ENCODE measurements at places on chromosomes 6 and 20.

DNA sequence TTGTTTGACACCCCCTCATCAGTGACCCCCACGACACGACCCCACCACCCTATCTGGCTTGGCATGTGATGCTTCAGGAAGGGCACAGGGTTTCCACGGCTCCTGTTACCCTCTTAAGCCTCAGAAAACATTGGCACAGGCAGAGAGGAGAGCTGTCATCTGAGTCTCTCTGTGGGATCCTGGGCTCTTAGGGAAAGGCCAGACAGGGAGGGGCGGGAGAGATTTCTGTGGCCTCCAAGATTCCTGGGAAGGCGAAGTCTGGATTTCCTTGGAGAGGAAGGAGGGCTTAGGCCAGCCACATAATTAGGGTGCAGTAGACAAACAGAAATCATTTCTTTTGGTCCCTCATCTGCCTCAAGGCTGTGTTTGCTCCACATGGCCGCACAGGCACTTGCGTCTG, 191.6 kb upstream of the SNX9 start:
- DNase-seq = no peak

GRCh38 chr6:146813554-146813953, 214.8 kb downstream of the ADGB start:
- peak; percentile 23 for DNase-seq

DNA sequence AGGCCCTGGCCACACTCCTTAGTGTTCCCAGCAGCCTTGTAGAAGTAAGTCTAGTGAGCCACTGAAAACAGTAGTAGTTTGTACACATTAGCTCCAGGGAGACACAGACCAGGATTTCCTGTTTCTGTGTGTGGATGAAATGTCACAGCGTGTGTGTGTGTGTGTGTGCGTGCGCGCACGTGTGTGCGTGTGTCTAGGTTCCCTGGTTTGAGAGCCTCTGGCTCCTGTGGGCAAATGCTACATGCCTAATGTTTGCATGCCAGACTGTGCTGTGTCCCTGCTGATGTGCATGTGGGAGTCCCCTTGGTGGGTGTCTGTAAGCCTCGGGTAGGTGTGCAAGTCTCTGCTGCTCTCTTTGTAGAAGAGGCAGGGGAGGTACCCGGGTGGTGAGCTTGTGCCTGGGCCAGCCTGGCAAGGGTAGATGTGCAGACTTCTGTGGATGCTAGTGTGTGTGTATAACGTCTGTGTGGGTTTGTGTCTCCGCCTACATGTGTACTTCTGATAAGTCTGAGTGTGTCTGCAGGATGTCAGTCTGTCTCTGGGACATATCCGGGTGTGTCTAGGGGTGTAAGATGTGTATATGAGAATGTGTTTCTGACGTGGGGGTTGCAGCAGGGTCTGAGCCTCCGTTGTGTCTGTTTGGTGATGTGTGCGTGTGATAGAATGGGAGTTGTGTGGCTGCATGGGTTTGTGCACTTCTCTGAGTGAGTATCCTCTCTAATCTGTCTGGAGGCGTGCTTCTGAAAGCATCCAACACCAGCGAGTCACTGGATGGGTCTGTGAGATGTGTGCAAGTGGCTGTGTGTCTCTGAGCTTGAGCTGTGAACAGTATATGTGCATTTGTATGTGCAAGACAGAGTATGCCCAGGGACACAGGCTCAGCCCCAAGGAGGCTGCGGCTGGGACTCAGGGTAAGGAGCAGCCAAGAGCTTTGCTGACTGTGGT, 19.0 kb upstream of the TLDC2 start:
- peak; percentile 69 for DNase-seq

DNA sequence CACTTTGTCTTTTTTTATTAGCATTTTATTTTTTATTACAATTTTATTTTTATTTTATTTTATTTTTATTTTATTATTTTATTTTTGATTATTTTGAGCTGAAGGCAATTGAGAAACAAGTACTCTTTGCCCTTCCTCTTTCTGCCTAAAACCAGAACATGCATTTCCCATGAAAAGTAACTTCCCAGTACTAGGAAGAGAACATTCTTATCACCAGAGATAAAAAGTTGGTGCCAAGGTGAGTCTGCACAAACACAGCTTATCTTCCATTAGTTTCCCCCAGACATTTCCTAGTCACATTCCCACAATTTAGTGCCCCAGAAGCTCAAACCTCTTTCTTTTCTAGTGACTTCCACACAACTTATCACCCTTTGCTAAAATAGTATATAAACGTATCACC, 84.8 kb downstream of the CD24 start:
- no peak for DNase-seq

GRCh38 chr20:51750037-51750769, 18.0 kb downstream of the ATP9A start:
- DNase-seq = peak; percentile 67

DNA sequence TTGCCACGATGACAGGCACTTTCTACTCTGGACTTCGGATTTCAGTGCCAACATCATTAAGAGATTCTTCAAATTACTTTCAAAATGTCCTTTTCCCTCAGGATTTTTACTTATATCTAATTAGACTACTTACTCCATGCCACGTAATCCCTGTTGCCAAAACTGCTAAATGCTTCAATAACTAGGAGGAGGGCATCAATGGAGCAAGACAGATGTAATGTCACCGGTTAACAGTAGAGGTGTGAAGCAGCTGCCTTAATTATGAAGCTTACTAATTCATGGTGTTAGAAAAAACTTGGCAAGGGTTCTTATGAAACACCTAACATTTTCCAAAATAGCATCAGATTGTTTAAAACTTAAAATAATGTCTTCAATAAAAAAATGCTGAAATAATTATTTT, 111.2 kb upstream of the SIM1 start:
- DNase-seq = no peak

- DNase-seq = no peak
Observed at GRCh38 chr6:116456927-116457326, 4.2 kb upstream of the CALHM6 start.

DNA sequence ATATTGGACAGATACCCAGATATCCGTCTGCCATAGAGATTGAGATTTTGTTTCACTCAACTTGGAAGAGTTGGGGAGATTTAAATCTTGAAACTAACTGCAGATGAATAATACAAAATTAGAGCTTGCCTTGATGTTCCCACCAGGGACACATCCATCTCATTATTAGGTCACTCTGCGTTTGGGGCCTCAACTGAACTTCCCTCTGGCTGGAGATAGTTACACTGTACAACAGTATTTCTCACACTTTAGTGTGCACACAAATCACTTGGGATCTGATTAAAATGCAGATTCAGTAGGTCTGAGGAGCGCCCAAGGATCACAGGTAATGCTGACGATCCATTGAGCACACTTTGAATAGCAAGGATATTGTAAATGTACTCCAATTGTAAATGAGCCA, 35.0 kb upstream of the ADTRP start:
- DNase-seq = no peak

- no peak for DNase-seq
Observed at GRCh38 chr6:133891927-133892812, 3.3 kb downstream of the TCF21 start.

DNA sequence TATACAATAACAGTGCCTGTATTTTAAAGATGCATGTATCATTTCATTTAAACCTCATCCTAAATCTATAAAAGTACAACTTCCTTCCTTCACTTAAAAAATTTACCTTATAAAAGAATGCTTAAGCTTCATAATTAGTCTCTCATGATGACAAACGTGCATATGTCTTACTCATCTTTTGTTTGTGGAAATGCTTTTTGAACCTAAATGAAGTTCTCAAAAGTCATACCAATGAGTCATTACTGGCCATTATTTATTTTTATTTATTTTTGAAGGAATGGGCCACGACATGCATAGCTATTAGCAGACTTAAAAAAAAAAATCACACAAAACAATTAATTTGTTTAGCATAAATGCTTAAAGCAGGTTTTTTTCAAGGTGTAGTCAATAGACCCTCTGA, 3.7 kb downstream of the TFB1M start:
- DNase-seq = peak; percentile 43

- DNase-seq = peak; percentile 32
Observed at GRCh38 chr6:143286251-143286795, 164.2 kb downstream of the ADAT2 start.

- no peak for DNase-seq
Observed at GRCh38 chr6:116450769-116451740, 10.1 kb upstream of the CALHM6 start.

DNA sequence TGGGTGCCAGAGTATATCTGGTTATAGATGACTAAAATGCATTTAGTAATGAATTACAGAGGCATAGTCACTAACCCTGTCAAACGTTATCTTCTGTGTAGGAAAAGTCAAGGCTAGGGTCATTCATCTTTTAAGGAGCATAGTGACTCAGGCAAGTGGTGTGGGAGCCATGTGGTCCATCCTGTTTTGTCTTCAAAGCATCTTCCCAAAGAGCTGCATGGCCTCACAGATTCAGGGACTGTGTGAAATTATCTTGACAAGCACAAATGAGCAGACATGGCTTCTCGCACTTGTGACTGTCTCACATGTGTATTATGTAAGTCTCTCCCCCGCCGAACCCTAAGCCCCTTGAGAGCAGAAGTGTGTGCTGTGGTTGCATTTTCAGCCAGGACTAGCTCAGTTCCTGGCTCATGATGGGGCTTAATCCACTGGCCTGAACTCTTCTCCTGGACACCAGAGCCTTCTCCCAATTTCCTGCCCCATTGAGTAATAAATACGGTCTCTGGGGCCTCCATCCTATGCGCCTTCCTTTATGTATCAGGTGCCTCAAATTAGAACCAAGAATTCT, 769.1 kb downstream of the QKI start:
- no peak for DNase-seq

GRCh38 chr6:25700761-25701160, 48.7 kb downstream of the SCGN start:
- no peak for DNase-seq

- DNase-seq = no peak
Observed at GRCh38 chr20:6606651-6607050, 160.8 kb upstream of the BMP2 start.

GRCh38 chr20:22535483-22535882, 48.9 kb downstream of the FOXA2 start:
- DNase-seq = no peak

GRCh38 chr20:47041396-47041899, 146.8 kb downstream of the EYA2 start:
- no peak for DNase-seq

DNA sequence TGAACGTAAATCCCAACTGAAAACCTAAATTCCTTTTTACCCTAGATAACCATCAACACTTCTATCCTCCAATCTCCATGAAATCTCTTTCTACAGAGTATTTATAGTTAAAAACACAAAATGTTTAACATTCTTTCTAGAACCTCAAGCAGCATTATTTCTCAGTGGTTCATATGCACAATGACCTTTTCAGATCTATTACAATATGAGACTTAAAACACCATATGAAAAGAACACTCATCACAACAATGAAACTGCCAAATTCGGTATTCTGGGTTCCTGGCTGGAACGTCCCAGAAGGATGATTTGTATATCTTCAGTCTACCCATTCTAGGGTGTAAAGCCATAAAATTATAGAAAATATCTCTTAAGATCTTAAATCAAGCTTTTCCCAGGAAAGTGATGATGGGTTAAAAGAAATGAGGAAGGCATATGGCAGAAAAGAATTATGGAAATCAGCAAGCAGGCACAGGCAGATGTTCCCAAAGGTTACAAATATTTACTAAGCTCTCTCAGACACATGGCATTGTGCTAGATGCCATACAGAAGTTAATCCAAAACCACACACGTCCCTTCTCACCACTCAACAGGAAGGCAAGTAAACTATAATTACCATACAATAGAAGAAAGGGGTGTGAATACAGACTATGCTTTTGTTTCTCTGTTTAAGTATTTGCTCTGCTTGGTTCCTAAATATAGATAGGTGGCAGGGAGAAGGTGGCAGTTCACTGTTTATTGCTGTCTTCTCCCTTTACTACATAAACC, 118.0 kb downstream of the CHD6 start:
- DNase-seq = peak; percentile 50

DNA sequence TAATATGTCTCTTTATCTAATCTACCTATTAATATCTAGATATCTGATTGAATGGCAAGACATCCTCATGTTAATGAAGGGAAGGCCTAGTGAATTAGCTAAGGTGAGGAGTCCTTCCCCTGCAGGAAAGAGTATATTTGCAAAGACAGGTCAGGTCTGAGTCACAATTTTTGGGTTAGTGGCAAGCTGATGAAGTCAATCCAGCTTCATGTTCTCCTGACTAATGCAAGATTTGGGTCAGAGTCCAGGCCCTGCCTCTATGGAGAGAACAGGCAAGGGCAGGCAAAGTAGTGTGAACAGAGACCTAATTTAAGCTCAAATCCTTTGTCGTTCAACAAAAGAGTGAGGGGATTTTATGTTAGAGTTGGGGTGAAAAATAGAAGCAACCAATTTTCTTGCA, 496.7 kb downstream of the BMP2 start:
- no peak for DNase-seq

DNA sequence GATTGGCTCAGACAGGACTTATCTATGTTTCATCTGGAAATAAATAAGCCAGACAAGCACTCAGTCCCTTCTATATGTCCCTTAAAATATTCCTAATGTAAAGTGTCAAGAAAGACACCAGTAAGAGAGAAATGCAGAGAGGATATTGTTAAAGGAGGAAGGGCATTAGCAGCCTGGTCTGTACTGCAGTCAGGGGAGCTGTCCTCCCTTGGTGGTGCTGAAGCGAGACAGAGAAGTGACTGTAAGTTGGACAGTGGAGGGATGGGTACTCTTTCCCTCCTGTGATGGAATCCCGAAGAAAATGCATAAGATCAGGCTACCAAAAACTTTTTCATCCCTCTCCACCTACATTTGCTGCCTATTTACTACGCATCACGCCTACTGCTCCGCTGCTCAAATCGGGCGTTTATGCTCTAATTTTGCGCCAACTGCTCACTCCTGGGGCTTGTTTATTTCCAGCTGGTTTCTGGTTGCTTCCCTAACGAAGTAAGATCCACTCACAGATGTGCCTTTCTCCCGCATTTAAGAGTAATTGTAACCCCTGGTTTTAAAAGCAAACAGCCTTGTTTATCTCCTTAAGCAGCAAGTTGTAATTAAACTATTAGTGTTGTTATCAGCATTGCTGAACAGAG, 35.2 kb downstream of the PHACTR1 start:
- DNase-seq = peak; percentile 61

- no peak for DNase-seq
Observed at GRCh38 chr6:36578431-36578830, 15.7 kb upstream of the SRSF3 start.

DNA sequence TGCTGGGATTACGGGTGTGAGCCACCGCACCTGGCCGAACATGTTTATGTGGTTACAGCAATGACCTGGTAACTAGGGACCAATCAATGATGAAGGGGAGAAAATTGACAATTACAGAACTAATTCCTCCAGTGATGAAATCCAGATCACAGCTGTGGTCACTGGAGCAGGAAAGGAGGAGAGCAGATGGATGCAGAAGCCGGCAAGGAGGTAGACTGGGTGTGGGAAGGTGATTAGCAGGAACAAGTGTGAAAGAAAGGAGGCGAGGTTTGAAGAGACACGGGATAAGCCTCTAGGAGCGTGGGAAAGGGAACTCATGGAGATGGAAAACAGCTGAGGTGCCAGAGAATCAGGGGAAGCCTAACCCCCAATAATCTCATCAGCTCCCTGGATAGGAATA, 17.2 kb upstream of the SPAG4 start:
- DNase-seq = no peak

Measured in choroid plexus epithelial cell (primary cell).